Caki2 (cell line): ENCODE measurements at places on chromosomes 5 and 9.

DNA sequence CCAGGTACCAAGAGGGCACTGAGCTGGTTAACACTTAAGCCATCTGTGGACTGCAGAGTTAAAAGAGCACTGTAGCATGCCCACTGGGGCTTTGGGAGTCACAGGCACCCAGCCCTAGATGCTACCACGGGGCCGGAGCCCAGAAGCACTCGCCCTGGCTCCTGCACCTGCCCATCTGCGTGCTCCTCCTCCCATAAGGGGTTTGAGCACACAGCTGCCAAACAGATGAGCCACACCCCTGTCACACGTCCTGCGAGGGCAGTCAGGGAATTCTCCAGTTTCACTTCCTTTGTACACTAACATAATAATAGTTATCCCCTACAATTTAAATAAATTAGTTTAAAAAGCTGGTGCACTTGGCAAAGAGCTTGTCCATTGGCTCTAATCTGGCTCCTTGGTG lies 4.5 kb upstream of the PCA3 start:
- no peak for DNase-seq

GRCh38 chr9:129552064-129552463 lies 68.8 kb downstream of the C9orf50 start:
- DNase-seq, result no peak

GRCh38 chr5:132750471-132751230 lies 3.4 kb downstream of the CCNI2 start:
- DNase-seq, result no peak

GRCh38 chr5:55039843-55040242 lies 15.8 kb downstream of the GZMK start:
- DNase-seq, result no peak

DNA sequence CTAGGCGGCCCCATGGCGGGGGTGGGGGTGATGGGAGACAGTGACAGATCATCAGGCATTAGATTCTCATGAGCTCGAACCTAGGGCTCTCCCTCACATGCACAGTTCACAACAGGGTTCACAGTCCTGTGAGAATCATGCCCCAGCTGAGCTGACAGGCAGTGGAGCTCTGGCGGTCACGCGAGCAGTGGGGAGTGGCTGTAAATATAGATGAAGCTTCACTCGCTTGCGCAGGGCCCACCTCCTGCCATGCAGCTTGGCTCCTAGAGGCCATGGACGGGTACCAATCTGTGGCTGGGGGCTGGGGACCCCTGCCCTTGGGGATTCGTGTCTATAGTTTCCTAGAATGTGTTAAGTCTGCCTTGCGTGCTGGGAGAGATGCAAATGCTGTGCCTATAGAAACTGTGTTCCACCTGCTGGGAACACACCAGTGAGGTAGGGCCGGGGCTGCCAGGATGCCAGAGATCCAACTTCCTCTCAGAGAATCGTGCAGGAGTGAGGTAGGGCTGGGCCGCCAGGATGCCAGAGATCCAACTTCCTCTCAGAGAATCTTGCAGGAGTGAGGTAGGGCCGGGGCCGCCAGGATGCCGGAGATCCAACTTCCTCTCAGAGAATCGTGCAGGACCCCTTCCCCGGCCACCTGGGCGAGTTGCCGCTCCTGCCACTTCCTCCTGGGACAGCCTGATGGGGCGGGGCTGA lies 14.1 kb upstream of the EXOC3 start:
- DNase-seq, result no peak

- DNase-seq, result no peak
Observed at GRCh38 chr5:134545070-134545868, 19.8 kb downstream of the JADE2 start.
